ENCODE measurements at places on chromosomes 3 and 15. TPM values are rescaled to one million over a fixed set of nuclear protein-coding genes. Genes with fewer than 3 reads are reported as not detected.

ACTRT3 gene
- total RNA-seq: 3.2 TPM

PP2D1 gene
- total RNA-seq: not detected

MBNL1 gene
- total RNA-seq: 48.2 TPM

CCR3 gene
- total RNA-seq: not detected

CNTN4 gene
- not detected for total RNA-seq

IQCH gene
- total RNA-seq: 3.0 TPM

TARS3 gene
- total RNA-seq: 6.6 TPM

MAPKBP1 gene
- 4.8 TPM for total RNA-seq

SPTSSB gene
- not detected for total RNA-seq

OIP5 gene
- 14.3 TPM for total RNA-seq

WNT7A gene
- total RNA-seq: 0.23 TPM

SLC25A20 gene
- total RNA-seq: 12.9 TPM

COLQ gene
- total RNA-seq: 0.44 TPM

HESX1 gene
- total RNA-seq: 0.23 TPM

MFSD1 gene
- total RNA-seq: 52.0 TPM

CFAP92 gene
- total RNA-seq: 0.05 TPM

GOLGA8N gene
- 1.4 TPM for total RNA-seq

GUCA1C gene
- total RNA-seq: not detected

PDZRN3 gene
- total RNA-seq: not detected

ZPLD1 gene
- total RNA-seq: 0.05 TPM

ECE2 gene
- not detected for total RNA-seq

FGF12 gene
- 0.38 TPM for total RNA-seq

ARGFX gene
- not detected for total RNA-seq

WDR49 gene
- total RNA-seq: not detected

CFAP44 gene
- 2.6 TPM for total RNA-seq

GRAMD2A gene
- total RNA-seq: 0.13 TPM

SUCNR1 gene
- 0.16 TPM for total RNA-seq

DLL4 gene
- total RNA-seq: 0.51 TPM

GP5 gene
- total RNA-seq: not detected

CLDN16 gene
- total RNA-seq: 0.06 TPM

DPH3 gene
- total RNA-seq: 19.6 TPM

ANKUB1 gene
- total RNA-seq: not detected

FAM81A gene
- 17.3 TPM for total RNA-seq

RHOV gene
- 5.3 TPM for total RNA-seq

GOLGA6A gene
- total RNA-seq: not detected

UBAP1L gene
- 0.91 TPM for total RNA-seq

XIRP1 gene
- total RNA-seq: 0.07 TPM

KLHL25 gene
- 7.1 TPM for total RNA-seq

ZMAT3 gene
- total RNA-seq: 6.6 TPM

ADAMTS9 gene
- 0.55 TPM for total RNA-seq

LRRC15 gene
- total RNA-seq: 0.15 TPM

NMNAT3 gene
- 1.2 TPM for total RNA-seq

PLCB2 gene
- total RNA-seq: 1.3 TPM

C3orf62 gene
- 2.0 TPM for total RNA-seq

PAQR9 gene
- 4.0 TPM for total RNA-seq

UBXN7 gene
- 10.2 TPM for total RNA-seq

C3orf20 gene
- total RNA-seq: not detected

USP8 gene
- total RNA-seq: 48.9 TPM

INO80 gene
- total RNA-seq: 13.3 TPM

Data from A549 treated with DMSO at 1 μM for 4 hours (cell line).